Sigmoid colon (tissue), 7 donors: ENCODE measurements at places on chromosomes 2 and 18. TPM values are rescaled to one million over a fixed set of nuclear protein-coding genes. Genes with fewer than 3 reads are reported as not detected.

DNA sequence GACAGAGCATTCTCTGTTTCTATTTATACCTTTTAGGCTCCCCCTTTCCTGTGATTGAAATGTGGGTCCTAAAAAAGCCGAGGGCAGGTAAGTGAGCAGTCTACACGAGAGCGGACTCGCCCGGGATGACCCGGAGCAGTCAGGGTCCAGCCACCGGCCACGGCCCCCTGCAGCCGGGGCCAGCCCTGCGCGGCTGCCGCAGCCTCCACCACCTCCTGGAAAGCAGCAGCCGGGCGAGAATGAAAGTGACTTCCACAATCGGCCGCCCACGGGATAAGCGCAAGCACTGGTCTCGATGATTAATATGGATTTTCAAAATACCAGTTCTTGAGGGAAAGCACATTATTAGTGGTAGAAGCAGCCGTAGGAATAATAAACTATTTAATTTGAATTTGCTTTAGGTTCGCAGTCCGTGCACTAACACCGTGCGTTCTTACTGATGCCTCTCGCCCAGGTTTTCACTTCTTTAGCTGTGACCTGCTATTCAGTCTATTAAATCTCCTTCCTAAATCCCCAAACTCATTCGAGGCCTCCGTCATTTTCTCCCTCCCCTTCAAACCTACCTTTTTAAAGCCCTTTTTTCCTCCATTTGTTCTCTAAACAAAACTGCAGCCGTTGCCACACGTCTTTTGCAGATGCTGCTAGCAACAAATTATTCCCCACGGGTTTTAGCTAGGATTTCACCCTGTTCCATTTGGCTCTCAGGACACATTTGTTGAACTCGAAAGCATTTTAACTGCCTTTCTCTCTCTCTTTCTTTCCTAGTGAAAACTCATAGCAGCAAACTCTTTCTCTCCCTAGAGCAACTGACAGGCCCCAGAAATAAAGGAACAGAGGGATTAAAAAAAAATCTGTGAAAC lies 1015.1 kb upstream of the PIK3C3 start:
- no peak for DNase-seq
- H3K27me3 ChIP-seq, result no peaks in the 10 kb centered on the region
- H3K4me3 ChIP-seq, result no peak overlapping the region
- H3K27ac ChIP-seq, result no peak overlapping the region
- no peaks in the 10 kb centered on the region for H3K36me3 ChIP-seq
- H3K4me1 ChIP-seq, result no peaks in the 10 kb centered on the region

DNA sequence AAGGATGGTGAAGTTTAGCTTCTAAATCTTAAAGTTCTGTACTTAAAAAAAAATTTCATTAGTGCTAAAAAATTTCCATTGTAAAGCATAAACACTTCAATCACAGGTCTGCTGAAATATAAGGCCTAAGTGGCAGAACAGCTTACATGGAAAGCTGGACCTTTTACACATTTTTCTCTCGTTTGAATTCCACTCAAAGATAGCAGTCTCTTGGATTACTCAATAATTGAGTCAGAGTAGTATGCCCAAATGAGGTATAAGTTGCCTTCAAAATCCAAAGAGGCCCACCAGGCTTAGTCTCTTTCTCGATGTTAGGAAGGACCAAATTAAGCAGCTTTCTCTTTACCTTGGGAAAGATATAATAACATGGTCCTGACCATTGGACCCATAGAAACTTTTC lies 220.4 kb upstream of the CWC22 start:
- no peaks in the 10 kb centered on the region for H3K27me3 ChIP-seq
- no peak overlapping the region for H3K27ac ChIP-seq
- no peak for DNase-seq

DNA sequence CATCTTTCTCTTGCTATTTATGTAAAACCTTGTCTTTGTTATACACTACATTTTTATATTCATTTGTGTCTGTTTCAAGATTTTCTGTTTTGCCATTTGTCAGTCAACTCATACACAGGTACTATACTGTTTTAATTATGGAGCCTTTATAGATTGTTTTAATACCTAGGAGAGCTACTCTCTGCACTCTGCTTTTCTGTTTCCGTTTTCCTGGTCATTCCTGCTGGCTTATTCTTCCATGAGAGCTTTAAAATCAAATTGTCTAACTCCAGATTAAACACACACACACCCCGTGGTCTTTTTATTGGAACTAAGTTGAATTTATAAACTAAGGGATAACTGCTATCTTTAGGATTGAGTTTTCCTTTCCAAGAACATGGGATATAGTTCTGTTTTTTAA lies 161.2 kb downstream of the RTN4 start:
- H3K36me3 ChIP-seq, result no peaks in the 10 kb centered on the region
- no peaks in the 10 kb centered on the region for H3K4me1 ChIP-seq
- no peak for DNase-seq
- H3K4me3 ChIP-seq, result no peak overlapping the region

DNA sequence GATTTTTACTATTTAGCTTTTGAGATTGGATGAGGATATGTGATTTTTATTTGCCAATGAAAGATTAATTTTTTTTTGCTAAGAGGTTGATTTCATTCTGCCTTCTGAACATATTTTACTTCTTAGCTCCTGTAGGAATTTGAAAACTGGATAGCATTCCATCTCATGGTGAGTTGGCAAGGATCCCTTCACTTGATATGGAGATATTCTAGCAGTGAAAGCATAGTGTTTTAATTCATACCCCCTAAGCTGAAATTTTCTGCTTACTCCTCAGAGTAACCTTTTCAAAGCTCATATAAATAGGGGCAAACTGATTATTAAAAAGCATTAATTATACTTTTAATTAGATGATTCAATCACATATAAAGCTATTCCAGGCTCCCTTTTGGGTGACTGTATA lies 61.0 kb upstream of the KCNJ3 start:
- no peak overlapping the region for H3K27ac ChIP-seq
- no peaks in the 10 kb centered on the region for H3K36me3 ChIP-seq
- H3K27me3 ChIP-seq, result no peaks in the 10 kb centered on the region

DNA sequence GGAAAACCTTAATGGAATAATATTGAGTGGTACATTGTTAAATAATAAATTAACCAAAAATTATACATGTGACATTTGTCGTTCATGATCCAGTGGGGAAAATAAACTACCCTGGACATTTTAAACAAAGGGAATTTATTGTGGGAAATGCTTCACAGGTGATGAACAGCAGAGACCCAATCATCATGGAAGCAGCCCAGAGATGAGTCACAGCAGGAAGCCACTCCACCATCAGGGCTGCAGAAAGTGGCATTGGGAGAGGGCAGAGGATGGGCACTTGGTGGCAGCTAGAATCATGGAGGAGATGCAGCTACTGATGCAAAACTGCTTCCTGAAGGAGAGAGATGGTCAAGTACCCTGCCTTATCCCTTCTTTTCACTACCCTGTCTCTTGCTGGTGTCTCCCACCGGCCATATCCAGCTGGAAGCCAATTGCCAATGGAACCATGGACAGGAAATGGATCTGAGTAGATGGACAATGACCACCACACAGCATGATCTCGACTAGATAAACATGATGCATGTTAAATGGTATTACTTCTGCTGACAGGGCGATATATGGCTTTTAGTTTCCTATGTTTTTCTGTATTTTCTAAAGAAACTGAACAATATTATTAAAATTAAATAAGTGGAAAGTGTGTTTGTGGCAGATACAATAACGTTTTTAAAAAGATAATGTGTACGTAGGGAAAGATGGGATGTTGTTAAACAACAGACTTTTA lies 139.8 kb downstream of the RPIA start:
- H3K27me3 ChIP-seq, result peaks cover 7% of the 10 kb centered on the region
- H3K36me3 ChIP-seq, result no peaks in the 10 kb centered on the region
- no peaks in the 10 kb centered on the region for H3K4me1 ChIP-seq
- no peak overlapping the region for H3K27ac ChIP-seq

DNA sequence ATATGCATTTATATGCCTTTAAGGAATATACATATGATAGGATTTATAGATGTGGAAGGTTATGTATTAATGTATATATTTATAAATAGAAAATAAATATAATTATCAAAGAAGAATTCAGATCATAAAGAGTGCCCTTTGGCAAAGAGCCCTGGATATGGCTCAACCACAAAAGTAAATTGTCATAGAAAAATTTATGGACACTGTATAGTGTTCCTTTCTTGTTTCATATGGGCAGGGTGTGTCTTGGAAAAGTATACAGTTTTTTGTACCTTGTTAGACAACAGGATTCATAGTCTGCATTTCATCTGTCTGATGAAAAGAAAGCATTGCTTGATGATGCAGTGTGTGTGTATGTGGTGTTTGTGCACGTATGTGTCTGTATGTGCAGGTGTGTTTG lies 2.9 kb downstream of the UGT1A7 start:
- no peak overlapping the region for H3K27ac ChIP-seq
- no peaks in the 10 kb centered on the region for H3K4me1 ChIP-seq
- H3K36me3 ChIP-seq, result no peaks in the 10 kb centered on the region
- no peaks in the 10 kb centered on the region for H3K27me3 ChIP-seq
- DNase-seq, result no peak

DNA sequence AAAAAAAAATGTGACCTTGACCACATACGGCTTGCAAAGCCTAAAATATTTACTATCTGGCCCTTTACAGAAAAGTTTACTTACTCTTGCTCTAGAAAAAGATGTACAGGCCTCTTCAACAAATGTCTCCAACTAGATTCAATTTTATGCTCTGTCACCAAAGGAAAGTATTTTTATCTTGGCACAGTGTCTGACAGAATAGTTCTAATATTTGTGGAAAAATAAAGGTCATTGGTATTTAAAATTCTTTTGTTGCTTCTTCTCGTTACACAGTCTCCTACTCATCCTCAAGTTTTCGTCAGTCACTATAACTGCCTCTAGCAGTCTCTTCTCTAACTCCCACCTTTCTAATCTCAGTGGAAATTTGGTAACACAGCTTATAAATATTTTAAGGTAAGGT lies 1.4 kb downstream of the RBKS start:
- no peaks in the 10 kb centered on the region for H3K27me3 ChIP-seq
- H3K27ac ChIP-seq, result peak overlapping the region; percentile 97
- no peaks in the 10 kb centered on the region for H3K36me3 ChIP-seq

DNA sequence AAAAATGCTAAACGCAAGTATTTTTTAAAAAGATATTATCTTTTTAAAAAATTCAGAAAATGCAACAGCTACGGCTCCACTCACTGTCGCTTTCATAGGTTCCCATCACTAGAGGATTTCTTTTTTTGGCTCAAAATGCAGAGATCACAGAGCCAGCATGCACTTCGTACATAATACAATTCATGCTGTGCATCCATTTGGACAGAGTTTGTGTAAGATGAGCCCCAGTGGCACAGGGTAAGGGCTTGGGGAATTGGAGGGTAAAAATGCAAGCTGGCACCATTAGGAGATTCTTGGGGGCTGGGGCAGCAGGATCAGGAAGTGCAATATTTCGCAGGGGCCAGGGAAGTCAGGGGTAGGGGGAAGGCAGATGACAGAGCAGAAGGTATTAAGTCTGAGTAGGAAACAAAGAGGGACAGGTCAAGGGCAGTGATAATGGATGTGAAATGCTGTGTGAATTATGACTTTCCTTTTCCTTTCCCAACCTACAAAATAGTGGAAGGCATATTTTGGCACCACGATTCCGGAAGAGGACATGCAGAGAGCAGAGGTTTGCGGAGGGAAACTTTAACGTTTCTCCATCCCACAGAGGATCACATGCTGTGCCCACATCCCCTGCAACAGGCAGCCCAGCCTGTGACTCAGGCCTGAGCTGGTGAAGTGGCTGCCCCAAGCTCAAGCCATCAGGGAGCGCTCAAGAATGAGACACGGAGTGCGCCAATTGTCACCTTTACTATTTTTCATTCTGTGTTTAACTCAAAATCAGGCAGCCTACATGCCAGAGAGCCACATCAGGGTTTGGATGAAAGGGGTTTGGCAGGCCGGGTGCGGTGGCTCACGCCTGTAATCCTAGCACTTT lies 4.7 kb downstream of the CAPG start:
- H3K4me1 ChIP-seq, result peaks cover 14% of the 10 kb centered on the region
- H3K27ac ChIP-seq, result peak overlapping the region; percentile 36
- no peaks in the 10 kb centered on the region for H3K36me3 ChIP-seq
- no peaks in the 10 kb centered on the region for H3K27me3 ChIP-seq
- no peak for DNase-seq
- no peak overlapping the region for H3K4me3 ChIP-seq

DNA sequence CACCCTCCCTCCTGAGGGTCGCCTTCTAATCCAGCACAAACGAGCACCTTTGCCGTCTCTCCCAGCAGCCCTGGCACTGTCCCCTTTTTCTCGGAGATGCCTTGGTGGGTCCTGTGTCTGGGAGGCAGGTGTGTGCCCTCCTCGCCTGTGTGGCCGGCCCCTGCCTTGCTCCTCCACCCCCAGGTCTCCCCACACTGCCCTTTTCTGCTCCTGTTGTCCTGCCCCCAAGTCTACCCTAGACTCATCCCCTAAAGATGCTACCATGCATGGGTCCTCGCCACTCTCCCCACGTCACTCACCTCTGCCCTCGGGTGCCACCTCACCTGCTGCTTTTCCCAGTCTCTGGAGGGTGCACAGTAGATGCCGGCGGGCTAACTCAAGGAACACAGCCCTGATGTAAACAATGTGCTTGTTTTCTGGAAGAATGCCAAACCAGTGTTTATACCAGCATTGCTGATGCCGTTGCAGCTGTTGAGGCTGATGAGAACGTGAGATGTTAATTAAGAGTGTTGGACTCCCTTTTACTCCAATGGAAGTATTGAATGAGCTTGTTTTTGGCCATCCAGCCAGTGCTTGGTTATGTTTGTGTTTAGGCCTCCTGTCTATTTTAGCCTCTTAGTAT lies 223.1 kb downstream of the AGAP1 start:
- H3K4me1 ChIP-seq, result no peaks in the 10 kb centered on the region
- H3K27me3 ChIP-seq, result no peaks in the 10 kb centered on the region
- no peak overlapping the region for H3K4me3 ChIP-seq
- DNase-seq, result no peak

- peak; percentile 65 for DNase-seq
- no peaks in the 10 kb centered on the region for H3K27me3 ChIP-seq
- no peaks in the 10 kb centered on the region for H3K4me1 ChIP-seq
- peak overlapping the region; percentile 96 for H3K27ac ChIP-seq
- H3K4me3 ChIP-seq, result peak overlapping the region; percentile 3
Measured at GRCh38 chr2:237870126-237870525, 10.7 kb downstream of the RAMP1 start.

The KIF3C gene
- total RNA-seq, result 9.4 TPM

The IL37 gene
- total RNA-seq, result not detected

The MAL gene
- 20.6 TPM for total RNA-seq

The HTR2B gene
- 18.3 TPM for total RNA-seq
